ENCODE measurements at places on chromosomes 2 and 18. TPM values are rescaled to one million over a fixed set of nuclear protein-coding genes. Genes with fewer than 3 reads are reported as not detected.

RBM43 gene
- 8.1 TPM for total RNA-seq

CHST10 gene
- total RNA-seq, result 6.0 TPM

COQ10B gene
- 39.6 TPM for total RNA-seq

AAK1 gene
- total RNA-seq, result 50.5 TPM

IL36B gene
- total RNA-seq, result not detected

CNDP2 gene
- total RNA-seq, result 68.5 TPM

GKN1 gene
- total RNA-seq, result not detected

COMMD1 gene
- 29.2 TPM for total RNA-seq

DLX1 gene
- total RNA-seq, result 1.6 TPM

ADRA2B gene
- 14.9 TPM for total RNA-seq
